Mucosa of descending colon (tissue), 3 donors: ENCODE measurements at places on chromosomes 5 and 9. TPM values are rescaled to one million over a fixed set of nuclear protein-coding genes. Genes with fewer than 3 reads are reported as not detected.

DNA sequence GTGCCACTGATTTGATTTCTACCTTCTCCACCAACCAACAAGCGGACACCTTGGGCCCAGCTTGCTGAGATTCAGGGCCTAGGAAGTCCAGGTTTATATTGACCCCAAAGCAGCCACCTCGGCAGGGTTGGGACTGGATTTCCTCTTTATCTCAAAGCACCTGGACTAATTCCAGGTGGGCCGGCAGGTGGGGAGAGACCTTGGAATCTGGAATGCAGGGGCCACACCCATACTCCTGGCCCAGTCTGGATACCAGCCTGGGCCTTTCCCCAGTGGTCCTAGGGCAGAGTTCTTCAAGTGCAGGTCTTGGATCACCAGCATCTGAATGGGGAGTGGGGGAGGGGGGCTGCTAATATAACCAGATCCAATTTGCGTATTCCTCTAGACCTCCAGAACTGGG lies 93.1 kb downstream of the PCDH1 start:
- DNase-seq = peak; percentile 54

DNA sequence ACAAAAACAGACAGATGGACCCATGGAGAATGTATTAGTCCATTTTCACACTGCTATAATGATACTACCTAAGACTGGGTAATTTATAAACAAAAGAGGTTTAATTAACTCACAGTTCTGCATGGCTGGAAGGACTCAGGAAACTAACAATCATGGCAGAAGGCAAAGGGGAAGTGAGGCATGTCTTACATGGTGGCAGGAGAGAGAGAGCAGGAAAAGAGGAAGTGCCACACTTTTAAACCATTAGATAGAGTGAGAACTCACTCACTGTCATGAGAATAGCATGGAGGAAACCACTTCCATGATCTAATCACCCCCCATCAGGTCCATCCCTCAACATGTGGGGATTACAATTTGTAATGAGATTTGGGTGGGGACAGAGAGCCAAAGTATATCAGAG lies 808.9 kb downstream of the CDH12 start:
- DNase-seq = no peak

DNA sequence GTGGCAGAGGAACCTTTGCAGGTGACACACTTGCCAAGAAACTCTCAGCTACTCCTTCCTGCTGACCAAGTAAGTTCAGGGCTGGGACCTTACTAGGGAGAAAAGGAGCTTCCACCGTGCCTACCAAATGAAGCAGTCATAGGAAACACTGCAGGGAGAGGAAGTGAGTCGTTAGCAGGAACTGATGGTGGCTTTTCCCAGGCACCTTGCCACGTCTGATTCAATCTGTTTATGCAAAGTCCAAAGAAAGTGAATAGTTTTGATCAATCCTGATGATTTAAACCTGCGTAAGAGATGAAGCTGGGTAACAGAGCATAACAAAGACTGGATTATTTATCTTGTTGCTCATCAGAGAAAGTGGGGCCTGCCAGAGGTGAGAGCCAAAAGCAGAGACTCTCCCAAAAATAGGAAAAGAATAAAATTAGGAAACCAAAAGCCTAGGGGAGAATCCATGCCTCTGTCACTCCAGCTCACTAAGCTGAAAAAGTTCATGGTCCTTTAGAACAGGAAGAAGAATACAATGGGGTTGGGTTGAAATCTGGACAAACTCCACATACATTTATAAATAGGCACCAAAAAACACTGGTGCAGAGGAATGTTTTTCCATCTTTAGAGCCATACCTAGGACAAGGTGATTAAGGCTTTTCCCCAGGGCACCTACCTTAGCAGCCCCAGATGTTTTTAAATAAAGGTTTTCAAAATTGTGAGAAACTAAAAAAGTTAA lies 9.3 kb upstream of the PFDN1 start:
- DNase-seq = no peak

NCS1 gene
- 10.7 TPM for total RNA-seq

DNA sequence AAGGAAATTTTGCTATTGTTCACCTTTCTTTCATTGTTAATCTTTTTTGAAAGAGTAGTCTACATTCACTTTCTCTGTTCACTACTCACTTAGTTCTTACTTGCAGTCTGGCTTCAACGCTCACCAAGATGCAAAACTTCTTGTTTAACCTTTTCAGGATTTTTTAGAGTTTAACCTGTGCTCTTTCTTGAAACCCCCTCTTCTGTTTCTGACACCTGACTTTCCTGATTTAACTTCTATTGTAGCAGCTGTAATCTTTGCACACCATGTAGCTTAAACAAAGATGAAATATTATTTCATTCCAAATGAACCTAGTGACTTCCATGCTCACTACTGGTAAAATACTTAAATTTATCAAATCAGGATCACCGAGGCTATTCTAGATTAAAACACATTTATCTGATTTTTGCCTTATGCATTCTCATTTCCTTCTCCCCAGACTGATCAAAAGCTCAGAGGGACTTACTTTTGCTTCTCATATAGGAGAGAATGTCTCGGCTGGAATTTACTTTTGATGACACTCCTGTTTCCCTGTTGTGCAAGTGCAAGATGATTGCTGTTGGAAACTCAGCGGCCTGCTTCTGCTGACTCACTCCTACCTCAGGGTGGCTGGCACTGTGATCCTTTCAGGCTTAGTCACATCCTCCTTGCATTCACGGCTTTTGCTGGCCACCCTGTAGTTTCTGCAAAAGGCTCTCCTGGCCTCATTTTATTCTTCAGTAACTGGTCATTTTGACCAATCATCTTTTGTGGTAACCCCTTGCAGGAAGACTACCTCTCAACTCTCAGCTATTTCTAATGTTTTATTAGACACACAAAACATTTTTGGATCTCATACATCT lies 109.3 kb upstream of the IFNE start:
- DNase-seq = no peak

- DNase-seq = peak; percentile 67
Observed at GRCh38 chr5:81776258-81776657, 25.4 kb upstream of the SSBP2 start.

- no peak for DNase-seq
Observed at GRCh38 chr9:131193051-131193450, 67.7 kb downstream of the NUP214 start.

- no peak for DNase-seq
Observed at GRCh38 chr5:125898851-125899405, 524.3 kb upstream of the GRAMD2B start.

DNA sequence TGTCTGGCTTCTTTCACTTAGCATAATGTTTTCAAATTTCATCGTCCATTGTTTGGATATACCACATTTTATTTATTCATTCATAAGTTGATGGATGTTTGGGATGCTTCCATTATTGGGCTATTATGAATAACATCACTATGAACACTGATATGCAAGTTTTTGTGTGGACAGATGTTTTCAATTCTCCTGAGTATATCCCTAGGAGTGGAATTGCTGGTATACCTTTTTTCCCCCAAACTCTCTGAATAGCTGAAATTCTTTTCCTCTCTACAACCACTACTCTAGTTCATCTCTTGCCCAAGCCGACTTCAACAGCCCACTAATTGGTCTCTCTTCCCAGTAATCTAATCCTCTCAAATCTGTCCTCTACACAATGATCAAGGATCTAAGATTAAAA lies 4.7 kb upstream of the ZFR start:
- no peak for DNase-seq

- no peak for DNase-seq
Observed at GRCh38 chr9:30519756-30520155, 1864.7 kb upstream of the ACO1 start.

DNA sequence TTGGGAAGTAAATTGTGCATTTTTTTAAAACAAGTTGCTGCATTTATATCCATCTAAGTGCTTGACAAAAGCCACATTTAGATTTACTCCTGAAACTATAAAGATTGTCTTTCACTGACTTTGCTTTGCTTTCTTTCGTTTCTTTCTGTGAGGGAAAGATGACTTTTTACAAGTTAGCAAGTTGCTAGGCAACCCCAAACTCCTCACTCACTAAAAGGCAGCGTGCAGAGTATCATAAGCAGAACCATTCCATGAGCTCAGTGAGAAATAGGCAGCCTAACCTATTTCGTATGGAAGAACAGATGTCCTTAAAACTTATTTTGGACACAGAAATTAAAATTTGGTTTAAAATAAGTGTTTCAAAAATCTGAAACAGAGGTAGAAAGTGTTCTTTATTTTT lies 29.0 kb downstream of the KLF9 start:
- DNase-seq = no peak

- DNase-seq = no peak
Observed at GRCh38 chr9:120852240-120853010, 9.7 kb upstream of the PSMD5 start.

ZNF169 gene
- total RNA-seq = 19.7 TPM

OR1N1 gene
- not detected for total RNA-seq

ENDOG gene
- total RNA-seq = 30.2 TPM

RLN2 gene
- 0.58 TPM for total RNA-seq

CERCAM gene
- 20.9 TPM for total RNA-seq

- no peak for DNase-seq
Observed at GRCh38 chr5:97107318-97107717, 35.1 kb downstream of the LIX1 start.

CCL28 gene
- total RNA-seq = 44.1 TPM

- peak; percentile 76 for DNase-seq
Observed at GRCh38 chr5:72818866-72819534, 2.5 kb downstream of the TNPO1 start.

DNA sequence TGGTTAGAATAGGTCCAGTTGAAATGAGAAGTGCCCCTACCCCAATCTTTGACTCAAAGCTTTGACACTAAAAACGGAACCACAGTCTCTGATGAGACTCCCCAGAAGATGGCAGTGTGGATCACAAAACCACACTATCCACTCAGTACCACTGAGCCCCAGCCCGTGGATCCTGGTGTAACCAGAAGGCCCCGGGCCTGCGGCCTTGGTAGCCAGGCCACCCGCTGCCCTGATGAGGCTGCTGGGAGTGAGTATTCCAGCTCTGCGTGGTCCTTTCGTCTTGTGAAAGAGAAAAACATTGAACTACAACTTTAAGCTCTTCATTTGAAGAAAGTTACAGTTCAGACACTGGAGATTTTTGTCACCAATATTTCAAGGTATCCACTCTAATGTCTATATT lies 42.2 kb upstream of the FBP1 start:
- DNase-seq = peak; percentile 81

ANKRD34B gene
- total RNA-seq = not detected

GRCh38 chr9:16154521-16155078 lies 601.8 kb downstream of the CCDC171 start:
- DNase-seq = peak; percentile 58

DNA sequence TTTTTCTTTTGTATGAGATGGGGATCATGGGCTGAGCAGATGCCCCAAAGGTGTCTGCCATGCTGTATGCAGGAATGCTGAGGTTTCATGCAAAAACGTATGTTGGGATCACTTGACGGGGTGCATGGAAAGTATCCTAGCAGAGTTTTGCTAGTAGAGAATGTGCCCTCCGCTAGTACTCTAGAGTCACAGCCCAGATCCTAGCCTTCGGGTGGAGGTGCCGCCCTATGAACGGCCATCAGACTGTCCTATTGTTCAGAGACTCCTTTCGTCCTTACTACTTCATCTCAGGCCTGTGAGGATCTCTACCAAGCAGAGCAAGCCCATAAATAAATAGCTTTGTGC lies 69.6 kb upstream of the SPATA31E1 start:
- DNase-seq = no peak

NUP214 gene
- 56.5 TPM for total RNA-seq

DNA sequence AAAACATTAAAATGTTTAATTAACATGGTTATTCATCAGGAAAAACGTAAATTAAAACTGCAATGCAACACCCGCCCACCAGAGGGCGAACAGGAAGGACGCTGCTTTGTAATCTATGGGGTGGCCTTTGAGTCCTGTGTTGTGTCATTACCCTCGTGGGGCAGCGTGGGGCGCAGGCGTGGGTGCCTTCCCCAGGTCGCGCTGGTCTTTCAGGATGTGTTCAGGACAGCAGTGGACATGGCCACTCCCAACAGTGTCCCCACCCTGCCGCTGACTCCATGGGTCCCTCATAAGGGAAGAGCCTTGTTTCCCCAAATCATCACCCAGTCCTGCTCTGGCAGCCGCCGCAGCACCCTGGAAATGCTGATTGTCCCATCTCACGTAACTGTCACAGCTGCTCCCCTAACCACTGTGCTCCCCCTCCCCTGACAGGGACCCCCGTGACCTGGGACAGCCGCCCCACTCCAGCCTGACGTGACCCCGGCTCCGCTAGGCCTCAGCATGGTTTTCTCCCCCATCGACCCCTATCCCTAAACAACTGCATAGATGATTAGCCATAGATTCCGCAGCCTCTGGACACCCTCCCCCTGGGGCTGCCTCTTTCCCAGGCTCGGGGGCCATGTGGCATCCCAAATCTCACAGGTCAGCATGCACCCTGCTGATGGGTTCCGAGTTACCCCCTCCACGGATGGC lies 36.4 kb downstream of the GLT6D1 start:
- peak; percentile 68 for DNase-seq

GRCh38 chr9:114374936-114375335 lies 12.8 kb downstream of the AKNA start:
- no peak for DNase-seq

DNA sequence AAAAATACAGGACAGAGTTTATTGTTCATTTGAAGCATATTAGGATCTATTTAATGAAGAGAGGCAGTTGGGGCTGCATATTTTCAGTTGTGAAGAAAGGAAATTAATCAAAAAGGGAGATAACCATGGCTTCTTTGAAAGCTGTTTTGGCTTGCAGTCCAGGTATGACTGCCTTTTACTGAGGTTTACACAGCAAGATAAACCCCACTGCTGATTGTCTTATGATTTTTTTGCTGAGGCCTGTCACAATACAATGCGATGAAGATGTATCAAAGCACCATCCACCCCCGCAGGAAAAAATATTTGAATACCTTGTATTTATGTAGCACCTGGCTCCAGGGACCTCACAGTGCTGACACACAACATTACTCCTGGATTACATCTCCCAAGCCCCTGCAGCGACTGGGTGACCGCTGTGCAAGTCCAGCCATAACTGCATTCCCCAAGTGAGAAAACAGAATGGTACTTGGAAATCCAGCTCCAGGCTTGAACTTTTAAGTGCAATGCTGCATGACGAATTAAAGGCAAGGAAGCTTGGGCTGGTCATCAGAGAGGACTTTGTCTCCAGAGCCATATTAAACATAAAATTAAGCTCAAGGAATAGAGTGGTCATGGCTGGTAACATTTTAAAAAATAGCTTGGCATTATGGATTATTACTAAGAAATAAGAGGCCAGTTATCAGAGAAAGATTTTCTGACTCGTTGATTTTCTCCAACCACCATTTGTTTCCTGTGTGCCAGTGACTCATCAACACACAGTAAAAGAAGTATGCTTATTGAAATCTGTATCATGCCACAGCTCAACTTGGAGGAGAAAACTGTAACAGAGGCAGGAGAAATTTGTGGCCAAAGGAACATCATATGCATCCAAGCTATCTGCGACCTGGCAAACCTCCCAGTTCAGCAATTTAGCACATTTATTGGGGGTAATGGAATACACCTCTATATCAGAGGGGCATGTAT lies 374.2 kb downstream of the MAN2A1 start:
- no peak for DNase-seq

GRCh38 chr9:106333481-106333880 lies 529.5 kb upstream of the ZNF462 start:
- DNase-seq = no peak

GRCh38 chr9:133918111-133918813 lies 73.9 kb downstream of the VAV2 start:
- DNase-seq = no peak
